ENCODE measurements at places on chromosomes 12 and 14. TPM values are rescaled to one million over a fixed set of nuclear protein-coding genes. Genes with fewer than 3 reads are reported as not detected.

- DNase-seq, result no peak
These were observed 584 bp upstream of the DDHD1 start for GRCh38 chr14:53153702-53154112.

DNA sequence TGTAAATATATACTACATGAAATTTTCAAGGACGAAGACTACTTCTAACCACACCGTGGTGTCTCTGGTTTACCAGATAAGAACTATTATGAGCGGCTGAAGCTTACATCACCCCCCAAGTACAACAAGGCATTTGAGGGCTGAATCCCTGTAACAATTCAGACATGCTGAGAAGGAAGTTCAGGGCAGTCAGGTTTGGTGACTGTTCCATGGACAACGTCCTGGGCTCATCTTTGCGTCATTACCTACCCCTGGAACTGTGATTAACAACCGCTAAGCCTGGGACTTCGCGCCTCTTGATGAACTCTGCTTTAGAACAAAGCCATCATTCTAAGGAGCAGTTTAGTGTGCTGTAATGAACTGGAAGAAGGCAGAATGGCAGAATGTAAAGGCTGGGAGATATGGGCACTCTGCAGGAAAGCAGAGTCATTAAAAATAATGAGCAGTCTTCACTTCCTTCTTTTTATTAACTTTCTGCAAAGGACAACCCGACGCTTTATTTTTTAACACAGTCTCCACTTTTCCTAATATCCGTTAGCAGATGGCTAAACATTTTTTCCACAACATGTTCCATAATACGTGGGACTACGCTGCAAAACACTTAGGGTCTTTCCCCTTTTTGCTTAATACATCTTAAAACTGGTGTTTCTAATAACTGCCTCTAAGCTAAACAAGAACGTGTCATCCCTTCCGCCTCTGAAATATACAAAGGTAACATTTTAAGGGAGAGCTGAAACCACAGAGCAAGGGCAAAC is 263.2 kb downstream of the ADAMTS20 start:
- DNase-seq, result no peak

TMEM260 gene
- 15.4 TPM for total RNA-seq

ZDHHC22 gene
- not detected for total RNA-seq
